Muscle of arm (tissue), 14 donors: ENCODE measurements at places on chromosomes 2 and 18. TPM values are rescaled to one million over a fixed set of nuclear protein-coding genes. Genes with fewer than 3 reads are reported as not detected.

- no peak for DNase-seq
These were observed 34.3 kb upstream of the ATP6V1B1 start for GRCh38 chr2:70901227-70902066.

DNA sequence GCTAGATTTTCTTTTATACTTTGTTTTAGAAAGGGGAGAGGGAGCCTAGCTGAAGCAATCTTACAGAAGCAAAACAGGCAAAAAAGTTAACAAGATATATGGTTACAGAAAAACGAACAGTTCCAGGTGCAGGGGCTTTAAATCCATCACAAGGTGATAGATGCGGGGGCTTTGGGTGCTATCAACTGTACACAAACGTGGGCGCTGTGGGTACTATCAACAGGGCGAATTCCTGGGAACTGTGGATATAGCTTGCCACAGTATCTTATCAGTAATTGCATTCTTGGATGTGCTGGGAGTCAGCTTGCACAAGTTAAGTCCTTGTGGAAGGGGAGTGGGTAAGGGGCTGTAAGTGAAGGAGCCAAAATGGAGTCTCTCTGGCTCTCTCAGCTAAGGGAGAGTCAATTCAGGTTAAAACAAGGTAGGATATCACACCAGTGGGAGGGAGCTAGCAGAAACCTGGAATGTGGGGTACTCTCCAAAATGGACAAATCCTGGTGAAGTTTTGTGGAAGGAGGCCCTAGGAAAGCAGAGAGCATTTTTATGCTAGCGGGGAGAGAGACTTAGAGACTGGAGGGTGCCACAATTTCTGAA is 325.8 kb upstream of the SPHKAP start:
- no peak for DNase-seq

- DNase-seq = no peak
These were observed 157.5 kb downstream of the FSIP2 start for GRCh38 chr2:185895828-185896693.

GCKR gene
- 0.23 TPM for polyA plus RNA-seq

DNA sequence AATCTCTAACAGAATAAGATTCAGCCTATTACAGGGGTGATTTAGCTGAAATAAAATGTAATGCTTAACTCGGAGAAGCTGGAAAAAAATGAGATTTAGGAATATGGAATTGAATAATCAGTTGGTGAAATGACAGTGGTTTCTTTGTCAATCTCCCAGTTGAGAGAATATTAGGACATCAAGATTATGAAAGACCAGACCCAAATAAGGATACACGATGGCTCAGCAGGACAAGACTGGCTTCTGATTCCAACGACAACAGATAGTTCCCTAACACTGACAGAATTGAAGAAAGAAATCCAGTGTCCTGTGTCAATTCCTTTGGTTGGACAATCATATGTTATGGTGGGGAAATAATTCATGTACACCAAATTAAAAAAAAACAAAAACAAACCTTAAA is 55.8 kb downstream of the HRH4 start:
- DNase-seq = no peak

- no peak for DNase-seq
These were observed 38.4 kb upstream of the PPP1R1C start for GRCh38 chr2:181947273-181947672.

DNA sequence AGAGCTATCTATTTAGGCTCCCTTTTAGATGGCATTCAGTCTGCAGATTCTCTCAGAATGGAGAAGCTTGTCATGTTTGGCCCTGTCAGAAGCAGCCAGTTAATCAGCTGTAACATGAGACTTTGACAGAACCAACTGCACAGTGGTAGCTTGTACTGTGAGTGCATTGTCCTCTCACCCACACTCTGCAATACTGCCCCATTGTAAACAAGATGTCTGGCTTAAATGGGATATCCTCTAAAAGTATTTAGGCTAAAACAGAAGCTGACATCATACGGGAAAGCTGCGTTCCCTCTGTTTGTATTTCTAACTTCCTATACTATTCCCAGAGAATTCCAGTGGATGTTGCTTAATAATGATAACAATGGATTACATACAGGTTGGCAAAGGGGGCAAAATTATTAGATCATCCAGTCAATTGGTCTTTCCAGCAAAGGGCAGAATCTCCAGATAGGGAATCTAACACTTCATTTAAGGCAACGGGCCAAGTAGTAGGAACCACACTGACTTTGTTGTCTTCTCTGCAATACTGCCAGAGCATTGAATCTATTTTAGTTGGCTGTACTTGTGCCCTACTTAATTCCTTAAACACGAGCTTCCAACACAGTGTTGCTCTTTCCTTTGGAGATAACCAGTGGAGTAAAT is 15.4 kb upstream of the STAT4 start:
- DNase-seq = peak; percentile 25

GRCh38 chr2:37797081-37797480 is 125.6 kb upstream of the CDC42EP3 start:
- DNase-seq = no peak

DNA sequence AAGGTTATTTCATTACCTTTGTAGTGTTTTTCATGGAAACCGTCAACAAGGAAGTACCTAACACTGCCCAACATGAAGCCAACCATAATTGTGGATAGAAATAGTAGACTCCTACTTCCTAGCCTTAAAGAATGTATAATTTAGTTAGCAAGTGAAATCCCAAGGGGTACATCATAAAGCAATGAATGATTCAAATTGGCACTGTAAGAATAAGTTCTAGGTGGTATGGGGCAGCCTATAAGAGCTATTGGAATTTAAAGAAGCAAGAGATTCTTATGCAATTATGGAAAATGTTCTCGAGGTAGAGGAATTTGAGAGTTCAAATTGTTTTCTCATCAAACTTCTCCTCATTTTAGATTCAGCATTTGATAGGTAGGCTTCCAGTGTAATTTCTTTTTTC is 157.9 kb downstream of the FMNL2 start:
- DNase-seq = no peak

DNA sequence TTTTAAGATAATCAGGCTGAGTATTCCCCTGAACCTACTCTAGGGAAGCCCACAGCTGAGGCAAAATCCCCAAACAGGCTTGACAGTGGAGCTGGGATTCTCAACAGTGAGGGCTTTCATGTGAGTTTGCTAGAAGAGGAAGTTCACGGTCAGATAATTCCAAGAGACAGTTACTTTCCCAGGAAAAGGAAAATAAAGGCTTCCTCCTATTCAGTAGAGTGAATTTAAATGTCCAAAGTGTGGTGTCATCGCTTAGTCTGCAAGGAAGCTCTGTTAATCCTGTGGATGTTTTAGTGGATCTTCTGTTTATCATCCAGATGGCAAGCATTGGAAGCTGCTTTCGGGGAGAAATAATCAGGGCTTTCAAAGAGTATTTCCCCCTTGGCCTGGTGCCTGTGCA is 119.8 kb downstream of the RPIA start:
- DNase-seq = no peak

DNA sequence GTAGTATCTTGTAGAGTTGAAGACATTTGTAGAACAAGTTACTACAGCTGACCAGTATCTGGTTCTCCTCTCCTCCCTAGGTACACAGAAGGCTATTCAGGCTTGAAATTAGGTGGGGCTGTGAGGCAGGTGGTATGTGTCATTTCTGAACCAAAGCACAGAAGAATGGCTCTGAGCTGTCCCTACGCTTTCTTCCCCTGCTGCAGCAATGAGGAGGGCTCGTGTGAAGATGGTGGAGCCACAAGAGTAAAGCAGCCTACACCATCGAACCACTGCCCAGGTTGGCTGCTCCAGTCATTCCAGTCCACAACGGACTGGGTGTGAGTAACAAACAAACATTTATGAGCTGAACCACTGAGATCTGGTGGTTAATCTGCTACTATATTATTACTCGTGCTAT is 148.9 kb downstream of the DTNB start:
- DNase-seq = no peak

DNA sequence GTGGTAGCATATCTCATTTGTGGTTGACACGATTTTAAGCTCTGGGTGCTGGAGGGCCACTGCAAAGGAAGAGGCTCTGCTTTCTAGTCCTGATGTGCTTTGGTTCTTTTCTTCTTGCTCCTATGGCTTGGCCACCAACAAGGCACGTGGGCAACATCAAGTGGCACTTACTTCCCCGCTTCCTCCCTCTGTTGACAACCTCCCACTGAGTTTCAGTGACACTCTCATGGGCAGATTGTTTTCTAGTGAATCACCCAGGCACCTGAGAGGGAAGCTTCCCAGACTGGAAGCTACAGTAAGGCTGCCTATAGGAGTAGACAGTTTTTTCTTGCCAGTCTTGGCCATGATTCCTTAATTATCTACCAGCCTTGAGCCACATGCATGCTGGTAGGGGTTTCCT is 89.0 kb downstream of the NBAS start:
- no peak for DNase-seq

DNA sequence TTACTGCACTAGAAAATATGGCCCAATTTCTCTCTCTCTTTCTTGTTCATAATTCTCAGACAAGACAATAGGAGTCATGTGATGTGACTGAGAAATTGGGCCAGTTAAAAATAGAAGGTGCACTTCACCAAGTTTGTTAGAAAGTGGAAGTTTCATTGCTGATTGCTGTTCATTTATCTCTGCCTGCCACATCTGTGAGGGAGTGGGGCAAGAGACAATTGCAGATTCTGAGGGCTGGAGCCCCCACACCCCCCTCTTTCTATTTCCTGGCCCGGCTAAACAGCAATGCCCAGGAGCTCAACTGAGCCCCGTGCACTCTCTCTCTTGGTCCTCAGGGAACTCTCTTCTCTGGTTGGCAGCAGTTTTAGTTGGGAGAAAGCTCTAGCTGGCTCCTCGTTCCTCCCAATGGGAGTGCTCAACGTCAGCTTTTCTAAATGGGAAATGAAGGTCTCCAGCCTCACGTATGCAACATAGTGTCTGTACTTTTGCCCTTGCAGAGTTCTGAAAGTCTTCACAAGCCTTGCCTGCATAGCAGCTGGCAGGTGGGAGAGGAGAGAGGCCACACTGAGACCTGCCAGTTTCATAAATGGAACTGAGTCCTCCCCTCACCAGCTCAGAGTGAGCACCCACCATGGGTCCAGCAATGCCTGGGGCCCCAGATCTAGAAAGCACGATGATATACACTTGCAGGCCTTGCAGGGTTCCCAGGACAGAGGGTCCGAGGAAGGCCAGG is 115.7 kb downstream of the MYCN start:
- no peak for DNase-seq

DNA sequence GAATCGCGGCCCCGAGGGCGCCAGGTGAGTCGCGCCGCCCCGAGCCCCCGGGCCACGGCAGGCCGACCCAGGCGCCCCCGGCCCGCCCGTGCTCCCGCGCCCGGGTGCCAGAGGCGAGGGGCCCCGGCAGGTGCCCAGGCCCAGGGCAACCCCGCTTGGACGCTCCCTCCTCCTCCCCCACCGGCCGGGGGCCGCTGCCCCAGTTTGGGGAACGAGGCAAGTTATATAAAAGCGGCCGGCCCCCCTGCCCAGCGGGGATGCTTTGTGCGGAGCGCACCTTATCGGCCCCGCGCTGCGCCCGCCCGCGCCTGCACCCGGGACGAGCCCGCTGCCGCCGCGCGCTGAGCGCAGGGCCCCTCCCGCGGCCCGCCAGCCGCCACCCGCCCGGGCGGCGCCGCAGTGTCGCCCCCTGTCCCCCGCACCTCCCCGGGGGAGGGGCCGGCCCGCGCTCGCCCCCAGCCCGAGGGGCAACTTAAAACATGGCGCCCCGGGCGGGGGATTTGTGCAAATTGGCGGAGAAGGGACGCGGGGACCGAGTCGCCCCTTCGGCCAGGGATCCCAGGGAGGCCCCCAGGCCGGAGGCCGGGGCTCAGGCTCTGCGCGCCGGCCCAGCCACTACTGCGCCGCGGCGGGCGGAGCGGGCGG is 639 bp downstream of the EPB41L3 start:
- no peak for DNase-seq

- DNase-seq = peak; percentile 46
These were observed 407.3 kb upstream of the LYPD1 start for GRCh38 chr2:133077269-133077822.

DNA sequence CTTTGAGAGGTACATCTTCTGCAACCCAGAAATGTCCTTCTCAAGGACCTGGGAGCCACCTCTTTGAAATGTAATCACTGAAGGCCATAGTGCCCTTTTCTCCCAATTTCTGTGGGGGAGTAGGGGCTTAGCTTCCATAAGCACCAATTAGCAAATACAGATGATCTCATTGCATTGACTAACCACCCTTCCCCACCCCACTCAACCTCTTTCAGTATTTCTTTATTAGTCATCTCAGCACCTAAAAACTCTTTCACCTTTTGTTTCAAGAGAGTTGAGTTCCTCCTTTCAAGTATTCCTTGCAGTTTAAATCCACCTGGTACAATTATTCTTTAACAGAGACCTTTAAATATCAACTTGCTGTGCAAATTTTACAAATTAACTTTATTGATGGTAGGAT is 1011.8 kb upstream of the CDH2 start:
- DNase-seq = no peak

DNA sequence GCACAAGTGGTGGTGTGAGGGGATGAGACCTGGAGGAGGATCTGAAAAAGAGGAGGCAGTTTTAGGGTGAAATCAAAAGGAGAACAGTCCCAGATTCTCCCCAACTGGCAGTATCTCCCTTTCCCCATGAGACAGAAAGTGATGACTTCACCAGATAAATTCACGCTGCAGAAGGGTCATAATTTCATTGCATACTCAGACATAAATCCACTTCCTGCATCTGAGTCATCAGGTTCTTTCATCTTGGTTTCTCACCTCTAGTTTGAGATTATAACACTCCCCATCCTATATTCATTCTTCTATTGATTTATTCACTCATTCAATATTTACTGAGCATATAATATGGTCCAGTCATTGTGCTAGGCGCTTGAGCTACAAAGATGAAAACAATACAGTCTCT is 64.7 kb downstream of the CCDC148 start:
- DNase-seq = no peak

DNA sequence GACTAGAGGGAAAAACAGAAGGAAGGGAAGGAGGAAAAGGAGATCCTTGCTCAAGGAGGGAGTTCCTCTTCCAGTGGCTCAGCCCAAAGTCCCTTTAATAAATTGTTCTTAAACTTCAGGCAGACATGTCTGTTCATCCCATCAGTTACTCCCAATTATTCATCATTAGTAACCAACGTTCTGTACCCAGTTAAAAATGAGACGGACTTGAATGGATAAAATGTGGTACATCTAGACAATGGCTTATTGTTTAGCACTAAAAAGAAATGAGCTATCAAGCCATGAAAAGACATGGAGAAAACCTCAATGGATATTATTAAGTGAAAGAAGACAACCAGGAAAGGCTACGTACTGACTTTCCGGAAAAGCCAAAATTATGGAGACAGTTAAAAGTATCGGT is 50.8 kb upstream of the ACSL3 start:
- no peak for DNase-seq

DNA sequence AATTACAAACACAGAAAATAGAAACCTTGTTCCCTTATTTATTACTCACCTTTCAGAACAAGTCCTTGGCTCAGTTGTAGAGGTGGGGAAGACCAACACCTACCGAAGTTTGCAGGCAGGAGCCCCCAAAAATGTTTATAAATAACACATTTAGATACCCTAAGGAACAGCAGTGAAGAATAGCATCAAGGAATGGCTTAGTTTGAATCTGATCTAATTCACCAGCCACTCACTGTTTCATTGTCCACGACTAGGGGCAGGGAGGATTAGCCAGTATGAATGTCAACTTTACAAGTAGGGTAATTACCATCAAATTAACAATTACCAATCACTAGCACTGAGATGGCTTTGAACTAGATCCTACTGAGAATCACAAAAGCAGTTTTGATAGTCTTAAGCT is 65.4 kb downstream of the PRPF40A start:
- DNase-seq = no peak
